Stomach (tissue), 19 donors: ENCODE measurements at places on chromosomes 13 and 19. TPM values are rescaled to one million over a fixed set of nuclear protein-coding genes. Genes with fewer than 3 reads are reported as not detected.

The ZNF382 gene
- 14.0 TPM for total RNA-seq

The RAB3A gene
- total RNA-seq: 1.3 TPM

DNA sequence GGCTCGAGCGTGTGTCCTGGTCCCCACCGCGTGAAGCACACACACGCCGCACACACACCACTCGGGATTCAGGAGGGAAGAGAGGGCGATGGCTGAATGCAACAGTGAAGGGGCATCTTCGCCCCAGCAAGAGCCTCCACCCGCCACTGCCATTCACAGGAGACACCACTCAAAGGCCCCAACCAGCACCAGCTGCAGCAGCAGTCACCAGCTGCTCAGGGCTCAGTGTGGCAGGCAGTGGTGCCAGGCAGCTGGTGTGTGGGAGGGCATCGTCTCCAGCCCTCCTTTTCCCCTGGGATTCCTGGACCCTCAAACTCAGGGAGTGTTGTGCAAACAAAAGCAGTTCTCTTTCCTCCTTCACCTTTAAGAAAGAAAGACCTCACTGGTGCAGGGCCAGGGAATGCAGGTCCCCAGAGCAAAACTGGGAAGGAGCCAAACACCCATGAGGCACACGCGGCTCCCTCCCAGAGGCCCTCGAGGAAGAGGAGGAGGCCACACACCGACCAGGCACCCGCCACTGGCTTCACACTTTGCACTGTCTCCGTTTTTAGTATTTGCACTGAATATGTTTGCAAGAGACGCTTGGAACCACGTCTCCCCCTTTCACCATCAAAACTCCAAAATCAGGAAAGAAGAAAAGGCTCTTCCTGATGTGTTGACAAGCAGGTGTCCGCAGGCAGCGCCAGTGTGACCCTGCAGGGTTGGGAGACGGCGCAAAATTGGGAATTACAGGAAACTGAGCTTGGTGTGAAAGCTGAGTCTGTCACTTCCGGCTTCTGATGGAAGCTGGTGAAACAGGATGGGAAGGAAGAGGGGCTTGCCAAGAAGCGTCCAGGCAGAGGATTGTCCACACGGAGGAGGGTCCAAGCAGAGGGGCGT lies 26.4 kb upstream of the F7 start:
- no peak overlapping the region for H3K4me3 ChIP-seq
- no peaks in the 10 kb centered on the region for H3K27me3 ChIP-seq
- no peak overlapping the region for H3K27ac ChIP-seq
- DNase-seq: no peak
- H3K4me1 ChIP-seq: no peaks in the 10 kb centered on the region

DNA sequence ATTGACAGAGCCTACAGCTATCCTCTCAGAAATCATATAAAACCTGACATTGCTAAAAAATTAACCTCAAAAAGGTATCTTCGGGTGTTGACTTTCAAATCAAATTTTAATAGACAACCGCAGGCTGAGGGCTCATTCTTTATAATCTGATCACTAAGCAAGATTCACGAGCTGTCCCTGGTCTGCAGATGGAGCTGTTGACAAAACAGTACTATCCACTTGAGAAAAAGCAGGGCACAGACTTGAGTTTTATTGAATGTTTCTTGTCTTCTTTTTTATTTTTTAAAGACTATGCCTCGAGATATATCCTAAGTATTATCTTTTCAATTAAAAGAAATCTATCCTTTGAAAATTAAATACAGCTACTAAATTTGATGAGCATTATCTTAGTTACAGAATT lies 540.5 kb downstream of the PCDH9 start:
- H3K27ac ChIP-seq: no peak overlapping the region
- no peaks in the 10 kb centered on the region for H3K4me1 ChIP-seq
- DNase-seq: peak; percentile 51
- H3K4me3 ChIP-seq: no peak overlapping the region

DNA sequence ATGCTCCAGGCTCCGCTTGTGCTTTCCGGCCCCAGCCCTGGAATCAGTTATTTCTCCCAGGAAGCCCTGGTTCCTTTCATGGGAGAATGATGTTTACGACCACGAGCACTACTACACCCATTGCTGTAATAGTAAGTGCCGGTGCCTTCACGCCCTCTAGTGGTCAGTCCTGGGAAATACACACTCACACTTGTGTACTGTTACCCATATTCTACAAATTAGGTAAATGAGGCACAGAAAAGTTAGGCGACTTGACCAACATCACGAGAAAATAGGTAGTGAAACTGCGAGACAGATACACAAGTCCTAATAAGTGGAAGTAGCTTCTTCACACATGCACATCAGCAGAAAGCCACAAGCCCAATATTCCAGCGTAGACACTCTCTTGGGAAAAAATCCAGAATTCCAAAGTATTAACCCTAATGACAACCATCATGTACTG lies 21.7 kb downstream of the CEACAM21 start:
- peak; percentile 82 for DNase-seq
- no peaks in the 10 kb centered on the region for H3K27me3 ChIP-seq
- no peak overlapping the region for H3K4me3 ChIP-seq
- no peaks in the 10 kb centered on the region for H3K36me3 ChIP-seq
- no peak overlapping the region for H3K27ac ChIP-seq

GRCh38 chr19:1047696-1048147 lies 7.8 kb downstream of the ABCA7 start:
- H3K27me3 ChIP-seq: peaks cover 3% of the 10 kb centered on the region
- peaks cover 4% of the 10 kb centered on the region for H3K4me1 ChIP-seq
- H3K27ac ChIP-seq: no peak overlapping the region
- DNase-seq: peak; percentile 20

GRCh38 chr13:112802802-112803195 lies 113.0 kb downstream of the ATP11A start:
- H3K27me3 ChIP-seq: no peaks in the 10 kb centered on the region
- no peak for DNase-seq
- no peak overlapping the region for H3K4me3 ChIP-seq
- H3K36me3 ChIP-seq: peaks cover 19% of the 10 kb centered on the region
- H3K27ac ChIP-seq: no peak overlapping the region
- no peaks in the 10 kb centered on the region for H3K4me1 ChIP-seq

DNA sequence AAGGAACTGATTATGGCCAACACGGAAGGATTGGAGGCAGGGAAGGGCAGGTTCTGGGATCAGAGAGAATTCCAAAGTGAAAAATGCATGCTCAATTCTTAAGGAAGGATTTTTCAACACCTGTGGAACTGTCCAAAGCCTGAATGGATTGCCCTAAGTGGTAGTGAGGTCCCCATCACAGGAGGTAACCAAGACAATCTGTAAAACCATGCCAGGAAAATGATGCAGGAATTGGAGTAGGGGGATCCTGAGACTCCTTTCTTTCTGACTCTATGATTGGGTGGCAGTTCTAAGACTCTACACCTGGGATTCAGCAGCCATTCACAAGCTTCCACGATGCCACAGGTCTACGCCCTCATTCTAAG lies 56.5 kb upstream of the ZNRF4 start:
- no peak overlapping the region for H3K27ac ChIP-seq
- H3K4me3 ChIP-seq: no peak overlapping the region
- H3K4me1 ChIP-seq: no peaks in the 10 kb centered on the region

GRCh38 chr19:53772943-53773342 lies 51.2 kb downstream of the NLRP12 start:
- no peaks in the 10 kb centered on the region for H3K4me1 ChIP-seq
- no peaks in the 10 kb centered on the region for H3K36me3 ChIP-seq
- H3K27ac ChIP-seq: no peak overlapping the region
- H3K27me3 ChIP-seq: peaks cover 63% of the 10 kb centered on the region
- DNase-seq: peak; percentile 77
- no peak overlapping the region for H3K4me3 ChIP-seq

DNA sequence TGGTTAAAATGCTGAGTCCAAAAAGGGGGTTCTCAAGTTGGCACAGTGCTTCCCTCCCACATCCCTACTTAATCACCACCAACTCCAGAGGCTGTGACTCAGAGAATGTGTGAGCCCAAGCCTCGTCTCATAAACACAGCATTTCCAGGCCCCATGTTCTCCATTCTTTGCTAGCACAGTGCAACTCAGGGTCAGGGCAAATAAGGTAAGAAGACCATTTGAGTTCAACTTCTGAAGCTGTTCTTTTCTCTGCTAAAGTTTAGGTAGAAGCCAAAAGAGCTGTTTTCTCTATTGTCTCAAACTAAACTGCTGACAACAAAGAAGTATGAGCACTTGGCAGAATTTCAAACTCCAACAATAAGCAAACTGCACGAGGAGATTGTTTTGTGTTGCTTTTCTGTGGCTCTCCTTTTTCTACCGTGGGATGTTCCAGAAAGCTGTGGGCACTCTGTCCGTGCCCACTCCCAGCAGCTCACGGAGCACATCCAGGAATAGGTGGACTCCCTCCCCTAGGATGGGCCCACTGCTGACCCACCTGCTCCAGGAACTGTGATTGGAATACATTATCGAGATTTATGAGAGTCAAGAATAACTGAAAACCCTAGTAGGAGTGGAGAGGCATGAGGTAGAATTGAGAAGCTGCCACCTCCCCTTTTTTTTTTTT lies 494.3 kb downstream of the COG6 start:
- H3K27me3 ChIP-seq: no peaks in the 10 kb centered on the region
- H3K27ac ChIP-seq: peak overlapping the region; percentile 75
- no peaks in the 10 kb centered on the region for H3K36me3 ChIP-seq
- DNase-seq: no peak

- H3K36me3 ChIP-seq: no peaks in the 10 kb centered on the region
- DNase-seq: no peak
- H3K4me1 ChIP-seq: no peaks in the 10 kb centered on the region
- no peak overlapping the region for H3K27ac ChIP-seq
- H3K27me3 ChIP-seq: no peaks in the 10 kb centered on the region
Measured at GRCh38 chr13:76759877-76760276, 126.3 kb downstream of the KCTD12 start.

DNA sequence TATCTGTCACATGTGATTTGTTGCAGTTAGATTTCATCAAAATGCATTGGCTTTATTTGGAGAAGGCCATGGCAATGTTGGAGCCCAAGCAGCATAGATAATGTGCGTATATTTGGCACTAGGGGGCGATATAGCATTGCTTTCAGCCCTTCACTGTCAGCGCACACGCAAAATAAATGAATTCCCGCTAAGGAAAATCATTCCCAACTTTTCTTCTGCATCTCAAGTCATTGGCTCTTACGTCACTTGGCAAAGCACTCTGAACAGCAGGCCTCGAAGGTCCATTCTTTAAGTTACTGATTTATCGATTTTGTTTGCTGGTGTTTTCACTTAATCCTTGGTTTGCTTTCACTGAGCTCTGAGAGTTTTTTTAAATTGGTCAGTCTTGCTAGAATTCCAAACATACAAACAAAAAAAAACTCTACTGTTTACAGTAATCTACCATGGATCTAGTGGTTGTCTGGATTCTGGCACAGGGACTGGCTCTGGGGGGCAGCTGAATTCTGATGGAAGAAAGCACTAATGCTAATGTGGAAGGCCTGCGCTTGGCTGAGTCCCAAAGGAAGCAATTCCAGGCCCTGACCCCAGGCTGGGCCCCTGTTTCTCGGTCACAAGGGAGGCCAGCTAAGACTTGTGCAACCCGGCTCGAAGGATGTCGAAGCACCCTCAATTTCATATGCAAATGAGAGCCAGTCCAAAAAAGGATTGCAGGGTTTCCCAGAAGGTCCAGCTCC lies 97.7 kb upstream of the IPO5 start:
- no peak overlapping the region for H3K27ac ChIP-seq
- H3K27me3 ChIP-seq: no peaks in the 10 kb centered on the region
- DNase-seq: no peak

DNA sequence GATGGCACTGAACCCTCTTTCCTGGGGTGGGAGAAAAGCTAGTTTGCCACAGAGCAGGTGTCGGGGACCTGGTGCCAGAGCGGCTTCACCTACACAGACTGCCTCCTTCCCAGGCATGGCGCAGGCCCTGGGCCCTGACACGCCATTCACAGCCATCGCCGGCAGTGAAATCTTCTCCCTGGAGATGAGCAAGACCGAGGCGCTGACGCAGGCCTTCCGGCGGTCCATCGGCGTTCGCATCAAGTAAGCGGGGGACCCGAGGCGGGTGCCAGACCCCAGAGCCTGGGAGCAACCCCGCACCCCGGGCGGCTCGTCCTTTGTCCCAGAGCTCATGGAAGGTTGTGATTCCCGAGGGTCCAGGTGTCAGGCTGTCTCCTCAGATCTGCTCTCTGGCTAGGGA lies 10.0 kb downstream of the LHB start:
- H3K4me3 ChIP-seq: no peak overlapping the region
- no peaks in the 10 kb centered on the region for H3K4me1 ChIP-seq
- no peak overlapping the region for H3K27ac ChIP-seq
- DNase-seq: no peak

DNA sequence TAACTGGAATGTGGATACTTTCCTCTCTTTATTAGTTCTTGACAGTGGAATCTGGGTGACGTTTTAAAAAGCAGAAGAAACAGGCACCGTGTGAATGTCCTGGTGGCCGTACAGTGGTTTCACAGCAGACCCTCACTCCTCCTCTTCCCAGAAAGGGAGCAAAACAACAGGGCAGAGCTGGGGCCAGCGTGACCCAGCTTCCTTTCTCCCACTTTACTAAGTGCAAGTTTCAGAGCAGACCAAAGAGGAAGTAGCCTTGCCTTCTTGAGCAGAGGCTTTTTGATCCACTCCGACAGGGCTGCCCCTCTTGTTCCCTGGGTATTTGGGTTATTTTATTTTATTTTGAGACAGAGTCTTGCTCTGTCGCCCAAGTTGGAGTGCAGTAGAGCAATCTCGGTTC lies 19.6 kb upstream of the C19orf33 start:
- H3K4me3 ChIP-seq: no peak overlapping the region
- peaks cover 11% of the 10 kb centered on the region for H3K36me3 ChIP-seq
- peaks cover 45% of the 10 kb centered on the region for H3K4me1 ChIP-seq
- no peak for DNase-seq
- H3K27ac ChIP-seq: no peak overlapping the region
- no peaks in the 10 kb centered on the region for H3K27me3 ChIP-seq
